ENCODE measurements at places on chromosomes 7 and 10. TPM values are rescaled to one million over a fixed set of nuclear protein-coding genes. Genes with fewer than 3 reads are reported as not detected.
A peak's percentile ranks its signal among the peaks of the same experiment; 100 is the strongest.

The SPDYE2B gene
- not detected for total RNA-seq

The VSTM4 gene
- 0.24 TPM for total RNA-seq

The WIPF3 gene
- not detected for total RNA-seq

DNA sequence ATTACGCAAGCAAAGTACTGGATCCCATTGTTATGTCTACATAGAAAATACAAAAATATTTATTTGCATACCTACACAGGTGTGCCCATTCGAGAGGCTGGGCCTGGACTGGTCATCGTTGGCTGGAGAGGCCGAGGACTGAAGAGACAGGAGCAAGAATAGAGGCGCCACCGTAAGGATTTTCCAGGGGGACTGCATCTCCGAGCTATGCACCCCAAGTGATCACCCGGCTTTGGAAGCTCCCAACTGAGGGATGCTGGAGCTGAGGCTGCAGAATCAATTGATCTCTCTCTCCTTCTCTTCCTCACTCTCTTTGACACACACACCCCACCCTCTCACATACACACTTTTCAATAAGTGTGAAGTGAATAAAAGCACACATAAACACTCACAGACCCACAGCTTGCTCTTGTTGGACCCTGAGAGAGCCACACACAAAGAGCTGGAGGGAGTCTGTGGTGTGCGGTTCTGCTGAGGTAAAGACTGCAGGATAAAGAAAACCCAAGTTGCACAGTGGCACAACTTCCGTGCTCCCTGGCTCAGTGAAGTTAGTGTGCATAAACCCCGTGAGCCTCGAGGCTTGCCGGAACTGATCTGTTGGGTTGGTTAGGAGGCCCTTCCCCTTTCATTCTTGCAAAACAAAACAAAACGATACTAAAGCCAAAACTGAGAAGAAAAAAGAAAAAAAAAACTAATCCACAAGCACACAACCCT, at the start of gene AOAH:
Gene AOAH, minus strand, starts transcription at position 544 of the 714 bp plus-strand sequence. Its CDS starts 346 bp downstream, at position 198.
- peak; percentile 87 for DNase-seq

DNA sequence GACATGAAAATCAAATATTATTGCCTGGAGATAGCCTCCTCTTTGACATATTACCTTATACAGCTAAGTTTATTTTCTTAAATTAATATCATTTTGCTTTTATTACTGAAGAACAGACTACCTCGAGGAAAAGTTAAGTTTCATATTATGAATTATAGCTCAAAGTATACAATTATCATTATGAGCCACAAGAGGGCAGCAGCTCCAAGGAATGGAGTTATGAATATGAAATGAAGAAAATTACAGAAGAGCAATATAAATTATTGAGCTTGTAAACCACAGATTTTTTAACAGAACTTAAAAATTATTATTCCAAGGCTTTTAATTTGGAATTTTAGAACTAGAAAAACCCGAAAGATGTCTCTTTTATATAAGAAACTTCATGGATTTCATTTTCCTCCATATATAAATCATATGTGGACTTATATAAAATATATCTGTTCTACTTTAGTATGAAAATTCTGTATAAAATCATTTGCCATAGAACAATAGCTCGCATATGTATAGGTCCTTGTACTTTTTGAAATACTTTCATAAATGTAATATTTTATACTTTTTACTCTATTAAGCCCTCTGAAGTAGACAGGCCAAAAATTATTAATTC, 40.1 kb downstream of the IQUB start:
- peak; percentile 14 for DNase-seq

- DNase-seq, result no peak
Measured at GRCh38 chr10:63241841-63242281, 108.7 kb downstream of the NRBF2 start.

- no peak for DNase-seq
Measured at GRCh38 chr7:108468246-108468645, 12.0 kb upstream of the NRCAM start.

DNA sequence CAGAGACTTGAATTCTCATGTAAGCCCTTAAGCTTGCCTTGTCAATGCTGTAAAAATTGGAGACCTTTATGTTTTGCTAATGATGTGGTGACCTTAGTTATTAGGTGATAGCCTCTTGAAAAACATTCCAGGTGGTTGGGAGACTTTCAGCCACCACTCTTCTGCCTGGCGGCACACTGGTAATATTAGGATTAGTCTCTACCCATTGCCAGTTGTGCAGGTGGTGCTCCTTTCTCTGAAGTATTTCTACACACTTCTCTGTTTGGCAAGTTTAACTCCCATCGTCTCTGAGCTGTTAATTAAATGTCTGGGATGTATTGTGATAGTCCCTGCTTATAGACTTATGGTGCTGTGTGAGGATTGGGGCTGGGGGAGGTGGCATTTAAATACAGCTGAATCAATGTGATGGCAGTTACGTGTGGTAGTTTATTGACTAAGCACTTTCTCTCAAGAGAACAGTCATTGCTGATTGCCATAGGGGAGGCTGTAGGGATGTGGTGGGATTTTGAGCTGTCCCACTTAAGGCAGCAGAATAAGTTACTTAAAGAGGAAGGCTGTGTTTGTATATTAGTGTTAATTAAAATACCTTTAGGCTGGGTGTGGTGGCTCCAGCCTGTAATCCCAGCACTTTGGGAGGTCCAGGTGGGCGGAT, 61.7 kb downstream of the DAGLB start:
- no peak for DNase-seq

DNA sequence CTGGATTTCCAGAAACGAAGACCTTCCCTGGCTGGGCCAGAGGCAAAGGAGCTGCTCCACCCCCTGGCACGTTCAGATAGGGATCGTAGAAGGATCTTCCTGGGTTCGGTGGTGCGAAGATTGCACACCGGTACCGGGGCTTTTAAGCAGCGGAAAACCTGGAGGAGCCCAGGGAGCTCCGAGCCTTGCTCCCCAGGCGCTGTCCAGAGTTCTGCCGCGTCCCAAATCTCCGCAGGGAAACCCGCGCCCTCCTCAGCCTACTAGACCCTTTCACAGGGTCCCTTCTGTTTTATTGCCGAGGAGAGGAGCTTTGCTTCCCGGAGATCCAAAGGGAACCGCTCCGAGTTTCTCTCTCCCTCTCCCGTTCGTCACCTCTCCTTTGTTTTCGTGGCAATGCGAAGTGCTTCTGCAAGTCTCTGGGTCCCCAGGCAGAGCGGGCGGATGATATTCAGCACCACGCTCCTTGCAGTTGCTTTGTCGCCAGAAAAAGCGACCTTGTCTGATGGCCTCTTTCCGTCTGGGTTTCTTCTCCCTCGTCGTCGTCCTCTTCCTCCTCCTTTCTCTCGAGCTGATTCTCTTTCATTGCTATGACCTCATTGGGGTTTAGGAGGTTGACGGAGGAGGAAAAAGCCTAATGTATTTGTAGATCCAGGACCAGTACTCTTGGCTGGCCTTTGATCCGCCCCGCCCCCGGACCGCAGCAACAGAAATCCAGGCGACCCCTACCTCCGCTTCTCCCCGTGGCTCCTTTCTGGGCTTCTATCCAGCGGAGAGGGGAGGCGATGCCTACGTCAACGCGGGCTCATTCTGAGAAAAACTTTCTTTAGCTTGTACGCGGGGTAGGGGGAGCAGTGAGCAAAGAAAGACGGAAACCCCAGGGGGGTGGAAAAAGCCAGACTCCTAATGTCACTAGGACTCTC, at the start of gene TMEM196:
Gene TMEM196, minus strand, starts transcription at position 777 of the 920 bp plus-strand sequence. CDS start 921 bp downstream, outside the sequence.
- DNase-seq, result no peak

DNA sequence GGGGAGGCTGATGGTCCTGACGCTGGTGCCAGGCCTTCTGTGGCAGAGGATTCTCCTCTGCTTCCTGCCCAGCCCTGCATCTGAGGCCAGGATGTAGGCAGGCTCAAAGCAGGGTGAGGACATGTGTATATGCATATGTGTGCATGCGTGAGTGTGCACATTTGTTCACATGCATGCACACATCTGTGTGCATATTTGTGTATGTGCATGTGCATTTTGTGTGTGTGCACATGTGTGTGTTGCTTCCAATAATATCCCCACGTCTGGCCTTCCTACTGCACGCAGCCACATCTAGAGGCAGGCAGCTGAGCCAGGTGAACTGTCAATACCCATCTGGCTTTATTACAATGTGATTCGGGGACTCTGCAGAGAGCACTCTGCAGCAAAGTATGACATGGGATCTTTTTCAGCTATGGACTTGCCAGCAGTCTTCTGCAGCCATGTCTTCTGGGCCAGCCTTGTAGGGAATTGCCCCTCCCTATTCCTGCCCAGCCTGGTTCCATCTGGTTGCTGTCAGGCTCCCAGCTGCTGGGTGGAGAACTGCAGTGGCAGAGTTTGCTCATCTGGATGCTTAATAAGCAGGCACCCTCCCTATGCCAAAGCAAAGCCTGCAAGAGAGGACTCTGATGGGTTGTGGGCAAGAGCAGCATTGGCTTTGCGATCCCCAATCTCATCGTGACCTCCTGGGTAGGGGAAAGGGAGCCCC, 140.7 kb downstream of the PFKFB3 start:
- no peak for DNase-seq

DNA sequence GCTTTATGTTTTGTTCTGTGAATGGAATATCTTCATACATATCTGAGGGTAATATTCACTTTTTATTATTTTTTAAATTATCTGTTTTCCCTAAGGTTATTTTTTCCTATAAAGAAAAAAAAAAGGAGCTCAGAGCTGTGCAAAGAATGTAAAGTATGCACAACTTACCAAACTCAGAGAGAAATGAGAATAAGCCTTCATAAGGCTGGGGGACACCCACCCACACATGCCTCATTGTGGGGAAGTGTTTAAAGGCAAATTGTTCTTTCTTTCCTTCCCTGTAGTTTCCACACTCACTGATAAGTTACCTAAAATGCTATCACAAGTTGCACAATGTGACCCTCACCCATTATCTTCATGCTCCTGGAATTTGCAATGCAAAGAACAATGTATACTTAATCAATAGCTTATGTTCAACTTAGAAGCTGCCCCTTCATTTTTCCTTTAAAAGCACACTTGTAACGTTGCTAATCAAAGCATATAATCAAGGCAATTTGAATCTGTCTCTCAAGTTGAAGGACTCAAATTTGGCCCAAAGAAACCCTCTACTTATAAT, 108.1 kb downstream of the GNAT3 start:
- DNase-seq, result no peak

DNA sequence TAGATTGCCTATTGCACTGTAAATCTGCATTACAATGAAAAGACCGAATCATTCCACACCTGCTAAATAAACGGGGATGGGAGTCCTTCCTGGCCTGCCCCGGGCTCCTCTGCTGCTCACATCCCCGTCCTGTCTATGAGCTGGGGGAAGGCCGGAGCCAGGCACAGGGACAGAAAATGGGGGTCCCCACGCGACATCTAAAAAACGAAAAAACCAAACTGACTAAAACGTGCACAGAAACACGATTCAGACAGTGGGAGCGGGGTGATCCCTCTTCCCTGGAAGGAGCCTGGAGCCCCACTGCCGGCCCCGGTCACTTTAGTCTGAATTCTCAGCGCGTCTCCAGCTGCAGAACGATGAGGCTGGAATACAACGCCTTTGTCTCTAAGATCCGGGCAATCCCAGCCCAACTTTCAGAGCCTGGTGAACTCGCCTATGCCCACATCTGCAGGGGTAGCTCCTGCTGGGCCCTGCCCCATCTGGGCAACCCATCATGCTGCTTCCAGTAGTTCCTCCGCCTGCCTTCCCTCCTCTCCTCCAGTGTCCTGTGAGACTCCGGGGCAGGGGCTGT, 78.0 kb downstream of the ADARB2 start:
- no peak for DNase-seq

DNA sequence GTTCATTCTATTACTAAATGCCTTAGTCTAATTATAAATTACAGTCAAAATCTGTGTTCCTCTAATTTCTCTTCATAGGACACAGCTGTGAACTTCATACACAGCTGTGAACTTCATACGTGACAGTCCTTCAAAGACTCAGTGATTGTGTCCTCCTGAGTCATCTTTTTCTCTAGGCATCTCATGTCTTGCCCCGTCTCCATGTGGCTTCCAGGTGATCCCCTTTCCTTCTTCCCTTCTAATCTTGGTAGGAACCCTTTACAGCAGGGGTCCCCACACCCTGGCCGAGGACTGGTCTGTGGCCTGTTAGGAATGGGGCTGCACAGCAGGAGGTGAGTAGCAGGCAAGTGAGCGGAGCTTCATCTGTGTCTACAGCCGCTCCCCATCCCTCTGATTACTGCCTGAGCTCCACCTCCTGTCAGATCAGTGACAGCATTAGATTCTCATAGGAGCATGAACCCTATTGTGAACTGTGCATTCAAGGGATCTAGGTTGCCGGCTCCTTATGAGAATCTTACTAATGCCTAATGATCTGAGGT, 14.0 kb upstream of the EIF5AL1 start:
- DNase-seq, result no peak

DNA sequence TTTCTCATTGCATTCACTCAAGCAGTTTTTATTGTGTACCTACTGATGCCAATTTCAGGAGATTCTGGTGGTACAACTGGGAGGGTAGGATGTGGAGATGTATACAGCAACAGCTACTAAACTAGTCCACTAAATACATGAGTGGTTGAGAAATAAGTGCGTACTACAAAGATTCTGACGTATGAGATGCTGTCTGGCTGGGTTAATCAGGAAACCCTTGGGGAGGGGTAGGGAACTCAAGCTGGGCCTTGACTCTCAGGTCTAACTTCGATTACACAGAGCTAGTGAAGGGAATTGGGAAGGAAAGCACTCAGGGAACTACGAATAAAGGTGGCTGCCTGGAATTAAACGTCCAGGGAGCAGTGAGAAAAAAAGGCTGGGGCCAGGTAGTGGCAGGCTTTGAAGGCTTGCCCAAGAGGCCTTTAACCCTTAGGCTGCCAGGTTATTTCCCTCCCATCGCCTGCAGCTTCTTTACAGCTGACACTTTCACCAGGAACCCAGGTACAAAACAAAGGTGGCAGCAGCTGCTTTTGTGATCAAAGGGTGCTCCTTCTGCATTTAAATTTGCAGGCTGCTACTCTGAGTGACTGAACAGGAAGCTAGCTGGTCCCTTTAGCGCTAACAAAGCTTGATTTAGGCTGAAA, 3.2 kb downstream of the MMS19 start:
- DNase-seq, result no peak

DNA sequence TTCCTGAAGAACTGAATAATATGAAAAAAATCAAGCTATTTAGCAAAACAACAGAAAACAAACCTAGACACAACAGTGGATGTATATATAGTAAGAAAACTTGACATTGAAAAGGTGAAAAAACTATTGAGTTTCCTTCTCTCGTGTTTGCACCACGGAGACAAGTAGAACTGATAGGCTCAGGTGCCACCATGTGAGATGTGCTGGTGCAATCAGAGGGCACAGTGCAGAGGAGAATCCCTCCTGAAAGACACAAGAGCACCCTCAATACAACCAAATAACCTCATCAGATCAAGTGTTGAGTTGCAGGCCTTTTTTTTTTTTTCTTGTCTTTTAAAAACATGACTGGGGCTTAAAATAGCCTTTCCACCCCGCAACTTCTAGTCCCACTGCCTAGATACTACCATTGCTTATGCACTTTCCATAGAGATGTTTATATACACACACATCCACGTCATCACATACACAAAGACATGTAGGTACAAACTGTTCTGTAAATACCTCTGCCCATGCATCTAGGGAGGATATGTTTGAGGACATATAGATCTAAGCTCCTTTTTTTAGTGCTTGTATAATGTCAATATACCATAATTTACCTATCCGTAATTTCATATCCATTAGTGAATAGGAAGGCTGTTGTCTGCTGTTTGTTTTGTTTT, 54.1 kb downstream of the UBE2H start:
- DNase-seq, result no peak

- no peak for DNase-seq
Measured at GRCh38 chr7:1287752-1288201, 55.1 kb downstream of the UNCX start.

Measured in activated CD4-positive, alpha-beta memory T cell treated with anti-CD3 and anti-CD28 coated beads for 36 hours (primary cell).